Stimulated activated CD8-positive, alpha-beta memory T cell treated with anti-CD3 and anti-CD28 coated beads, Interleukin-15, amount 100 ng/mL, for 1 hour (primary cell): ENCODE measurements at places on chromosomes 3 and 15.

DNA sequence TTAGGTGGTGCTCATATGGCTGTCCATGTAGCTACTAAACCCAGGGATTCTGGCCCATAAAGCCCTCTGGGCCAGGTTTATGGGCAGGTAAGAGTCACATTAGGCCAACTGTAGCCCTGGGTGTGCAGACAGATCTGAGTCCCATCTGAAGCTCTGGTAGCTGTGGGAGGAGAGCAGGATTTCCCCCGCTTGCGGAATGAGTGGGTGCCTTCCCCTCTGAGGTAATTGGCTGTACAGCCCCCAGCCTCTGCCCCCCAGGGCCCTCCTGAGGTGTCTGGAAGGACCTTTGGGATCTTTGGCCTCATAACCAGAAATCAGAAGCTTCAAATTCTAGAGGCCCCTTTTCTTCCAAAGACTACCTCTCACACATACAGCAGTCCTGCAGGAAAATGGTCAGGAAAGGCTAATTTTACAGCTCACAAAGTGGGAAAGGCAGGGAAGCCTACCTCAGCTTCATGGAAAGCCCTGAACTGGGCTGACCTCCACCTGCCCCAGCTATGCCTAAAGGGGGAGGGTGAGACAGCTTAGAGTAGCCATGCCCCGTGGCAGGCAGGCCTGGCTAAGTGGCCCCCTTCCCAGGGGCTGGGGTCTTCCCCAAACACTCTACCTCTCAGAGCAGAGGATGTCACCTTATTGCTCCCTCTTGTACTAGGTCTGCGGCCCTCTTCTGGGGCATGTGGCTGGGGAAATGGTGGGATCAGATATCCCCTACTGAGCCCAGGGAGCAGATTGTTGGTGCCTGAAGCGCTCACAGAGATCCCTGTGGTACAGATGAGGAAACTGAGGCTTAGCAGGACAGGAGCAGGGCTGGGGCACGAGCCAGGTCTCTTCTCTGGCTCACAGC is 16.8 kb downstream of the HEMK1 start:
- no peak for DNase-seq

DNA sequence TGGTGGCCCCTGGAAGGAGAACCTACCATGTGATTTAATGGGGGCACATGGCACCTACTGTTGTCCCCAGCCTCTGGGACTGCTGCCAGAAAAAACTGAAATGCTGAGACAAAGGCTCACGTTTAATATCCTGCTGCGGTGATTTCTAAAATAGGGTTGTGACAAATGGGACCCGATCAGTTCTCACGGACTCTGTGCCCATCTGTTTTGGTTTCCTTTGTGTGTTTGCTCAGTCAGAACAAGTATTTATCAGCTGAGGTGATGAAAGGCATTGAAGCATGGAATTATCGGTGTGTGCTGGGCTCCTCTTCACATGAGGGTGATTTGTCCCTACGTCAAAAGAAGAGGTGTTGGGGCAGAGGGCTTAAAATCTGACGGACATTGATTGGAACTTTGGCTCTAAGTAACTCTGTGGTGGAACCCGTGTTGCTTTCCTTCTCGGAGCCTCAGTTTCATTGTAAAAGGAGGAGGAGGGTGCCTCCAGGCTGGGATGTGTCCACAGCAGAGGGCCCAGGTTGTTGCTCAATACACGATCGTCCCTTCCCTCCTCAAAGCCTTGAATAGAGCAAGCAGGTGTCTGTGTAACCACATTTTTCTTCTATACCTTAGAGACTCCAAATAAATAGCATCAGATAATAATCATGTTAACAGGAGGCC is 283.3 kb upstream of the RGMA start:
- DNase-seq = no peak

DNA sequence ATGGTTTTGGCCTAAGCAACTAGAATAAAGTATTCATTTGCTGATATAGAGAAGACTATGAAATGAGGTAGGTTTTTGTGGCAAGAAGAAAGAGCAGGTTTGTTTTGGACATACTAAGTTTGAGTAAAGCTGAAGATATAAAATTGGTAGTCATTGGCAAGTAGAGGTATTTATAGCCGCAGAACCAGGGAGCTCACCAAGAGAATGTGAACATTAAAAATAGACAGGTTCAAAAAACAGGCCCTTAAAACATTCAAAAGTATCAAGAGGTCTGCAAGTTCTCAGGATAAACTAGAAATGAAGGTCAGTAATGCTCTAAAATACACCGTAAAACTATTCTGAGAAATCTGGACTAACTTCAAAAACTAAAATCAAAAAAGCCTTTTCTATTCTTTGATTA is 240.7 kb downstream of the SCAPER start:
- no peak for DNase-seq

DNA sequence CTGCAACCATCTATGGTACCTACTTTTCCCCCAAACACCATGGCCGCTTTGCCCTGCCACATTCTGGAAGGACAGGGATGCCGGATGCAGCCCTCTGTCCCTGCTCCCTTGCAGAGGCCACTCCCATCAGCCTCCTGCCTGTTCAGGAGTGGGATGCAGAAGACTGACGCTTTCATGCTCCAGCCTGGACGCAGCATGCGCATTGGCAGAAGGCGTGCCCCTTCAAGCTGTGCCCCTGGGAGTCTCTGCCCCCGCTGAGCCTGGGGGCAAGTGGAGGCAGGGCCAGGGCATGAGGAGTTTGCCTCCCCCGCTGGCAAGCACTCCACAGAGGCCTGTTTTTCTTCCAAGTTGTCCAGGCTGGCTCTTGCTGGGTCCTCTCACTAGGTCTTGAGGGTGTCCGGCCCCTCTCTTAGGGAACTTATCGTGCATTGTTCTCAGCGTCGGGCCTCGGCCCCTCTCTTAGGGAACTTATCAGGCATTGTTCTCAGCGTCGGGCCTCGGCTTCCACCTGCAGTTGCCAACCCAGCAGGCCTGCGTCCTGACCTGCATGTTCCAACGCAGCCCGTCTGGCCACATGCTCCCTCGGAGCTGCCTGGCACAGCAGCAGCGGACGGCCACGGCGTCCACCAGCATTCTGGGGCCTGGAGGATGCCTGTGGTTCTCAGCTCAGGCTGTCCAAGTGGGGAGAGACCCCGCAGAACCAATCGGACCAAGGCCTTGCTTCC is 14.6 kb upstream of the SNRPA1 start:
- DNase-seq = no peak

DNA sequence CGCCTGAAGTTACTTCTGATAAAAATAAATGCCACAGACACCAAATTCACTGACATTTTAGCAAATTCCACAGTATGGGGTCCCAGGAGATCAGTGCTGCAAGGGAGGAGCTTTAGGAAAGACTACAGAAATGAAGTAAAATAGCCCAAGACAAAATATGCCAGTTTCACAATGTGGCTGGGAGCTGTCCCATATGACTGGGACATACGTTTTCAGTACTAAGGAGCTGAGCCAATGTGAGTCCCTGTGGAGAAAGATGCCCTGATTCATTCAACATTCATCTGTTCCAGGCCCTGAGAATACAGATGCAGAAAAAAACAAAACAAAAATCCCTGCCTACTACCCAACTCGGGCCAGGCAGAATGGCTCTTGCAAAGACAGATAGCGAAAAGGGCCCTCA is 63.4 kb upstream of the FAM174B start:
- DNase-seq = no peak

DNA sequence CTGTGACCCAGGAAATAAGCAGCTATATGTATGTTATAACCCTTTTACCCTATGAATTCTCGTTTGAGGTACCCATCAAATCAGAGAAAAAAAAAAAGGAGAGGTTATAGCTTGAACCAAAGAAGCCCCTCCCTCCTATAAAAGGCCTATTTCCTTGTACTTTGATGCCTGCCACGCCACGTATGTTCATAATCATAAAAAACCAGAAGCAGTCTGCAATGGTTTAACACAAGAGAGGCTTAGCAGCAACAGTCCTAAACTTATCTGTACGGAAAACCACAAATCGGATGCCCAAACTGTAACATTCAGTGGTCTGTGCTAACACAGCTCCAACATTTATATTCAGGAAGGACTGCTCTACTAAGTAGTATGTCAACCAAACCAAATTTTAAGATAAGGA is 21.2 kb downstream of the CCR8 start:
- no peak for DNase-seq

DNA sequence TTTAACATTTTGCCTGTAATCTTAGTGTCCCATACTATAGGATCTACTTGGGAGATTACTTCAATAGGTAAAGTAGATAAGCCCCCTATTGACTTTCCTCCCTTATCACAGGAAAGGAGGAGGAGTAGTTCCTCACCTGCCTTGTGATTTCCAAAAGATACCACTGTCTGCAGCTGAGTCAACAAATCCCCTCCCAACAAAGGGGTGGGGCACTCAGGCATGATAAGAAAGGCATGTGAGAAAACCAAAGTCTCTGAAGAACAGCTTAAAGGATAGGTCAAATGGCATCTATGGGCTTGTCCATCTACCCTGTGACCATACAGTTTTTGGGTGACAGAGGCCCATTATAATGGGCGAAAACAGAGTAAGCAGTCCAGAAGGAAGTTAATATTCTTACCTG is 71.3 kb upstream of the WNT7A start:
- DNase-seq = no peak

GRCh38 chr3:13266651-13267362 is 153.3 kb downstream of the NUP210 start:
- no peak for DNase-seq

DNA sequence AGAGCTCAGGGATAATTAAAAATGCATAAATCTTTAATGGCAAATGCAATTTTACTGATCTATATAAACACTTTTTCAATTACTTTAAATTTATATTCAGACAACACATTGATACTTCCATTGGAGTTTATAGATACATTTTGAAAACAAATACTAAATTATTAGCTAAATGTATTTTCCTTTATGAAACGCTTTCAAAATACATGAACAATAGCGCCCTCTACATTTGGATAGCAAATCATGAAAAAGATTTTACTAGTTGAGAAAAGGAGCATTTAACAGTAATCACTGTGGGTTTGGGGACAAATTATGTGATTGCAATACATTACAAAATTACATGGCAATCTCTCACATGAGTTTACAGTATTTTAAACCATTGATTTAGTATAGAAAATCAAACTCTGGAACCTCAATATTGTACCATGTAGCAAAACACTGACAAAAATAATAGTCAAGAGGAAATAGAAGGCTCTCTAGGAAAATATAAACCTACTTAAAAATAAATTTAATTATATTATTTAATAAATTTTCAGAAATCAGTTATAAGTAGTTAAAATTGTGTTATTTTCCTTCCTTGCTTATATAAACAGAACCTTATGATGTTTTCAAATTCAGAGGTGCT is 207.9 kb downstream of the ZIC1 start:
- no peak for DNase-seq

- no peak for DNase-seq
Observed at GRCh38 chr3:97389936-97390335, 374.6 kb upstream of the ARL6 start.

- DNase-seq = no peak
Observed at GRCh38 chr3:48655063-48655462, 7.6 kb downstream of the CELSR3 start.

- DNase-seq = no peak
Observed at GRCh38 chr3:172354931-172355499, 93.2 kb downstream of the GHSR start.

- DNase-seq = no peak
Observed at GRCh38 chr3:20060974-20061685, 20.9 kb downstream of the KAT2B start.

DNA sequence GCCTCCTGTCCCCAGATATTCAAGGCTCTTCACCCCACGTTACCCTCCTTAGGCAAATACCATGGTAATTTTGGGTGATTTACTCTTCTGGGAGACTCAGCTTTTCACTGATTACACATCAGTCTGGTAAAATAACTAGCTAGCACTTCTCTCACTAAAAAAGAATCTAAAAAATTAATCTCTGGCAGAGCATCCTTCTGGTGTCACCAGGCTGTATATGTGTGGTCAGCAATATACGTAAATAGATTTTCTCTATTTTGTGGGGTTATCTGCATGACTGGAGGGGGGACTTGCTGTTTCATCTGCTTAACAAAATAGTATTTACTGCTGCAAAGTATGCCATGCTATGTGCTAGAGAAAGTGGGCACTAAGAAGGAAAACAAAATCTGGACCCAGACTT is 45.1 kb downstream of the LRRC28 start:
- no peak for DNase-seq

DNA sequence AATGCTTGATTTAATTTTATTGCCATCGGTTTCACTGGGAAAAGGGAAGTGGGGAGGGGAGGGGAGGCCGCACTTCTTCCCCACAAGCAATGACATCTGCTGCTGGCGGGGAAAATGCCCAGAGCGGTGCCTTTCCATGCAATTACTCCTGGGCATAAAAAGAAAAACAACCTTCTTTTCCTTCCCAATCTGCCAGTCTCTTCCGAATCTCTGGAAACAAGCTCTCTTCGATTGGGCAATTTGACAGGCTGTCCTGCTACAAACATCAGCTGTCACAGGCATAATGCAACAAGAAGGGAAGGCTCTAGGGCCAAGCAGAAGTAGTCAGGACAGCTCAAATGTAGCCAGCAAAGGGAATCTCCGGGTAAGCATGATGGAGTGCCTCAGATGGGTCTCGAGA is 93.4 kb upstream of the STRIT1 start:
- DNase-seq = no peak

DNA sequence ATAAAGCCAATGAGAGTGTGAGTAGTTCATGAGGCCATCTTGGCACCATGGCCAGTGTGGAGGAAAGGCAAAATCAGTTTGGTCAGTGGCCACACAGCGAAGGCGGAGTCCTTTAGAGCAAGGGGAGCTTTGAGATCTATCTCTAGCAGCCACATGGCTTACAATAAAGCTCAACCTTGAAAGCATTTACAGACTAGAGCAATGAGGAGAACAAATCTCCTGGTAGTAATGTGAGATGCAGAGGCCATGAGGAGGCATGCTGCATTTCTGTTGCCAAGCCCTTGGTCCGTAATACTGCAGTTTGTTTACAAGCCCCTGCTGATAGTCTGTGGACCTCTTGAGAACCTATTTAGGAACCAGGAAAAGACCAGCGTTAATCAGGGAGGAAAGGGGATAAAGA is 381.5 kb upstream of the C2CD4B start:
- DNase-seq = no peak

DNA sequence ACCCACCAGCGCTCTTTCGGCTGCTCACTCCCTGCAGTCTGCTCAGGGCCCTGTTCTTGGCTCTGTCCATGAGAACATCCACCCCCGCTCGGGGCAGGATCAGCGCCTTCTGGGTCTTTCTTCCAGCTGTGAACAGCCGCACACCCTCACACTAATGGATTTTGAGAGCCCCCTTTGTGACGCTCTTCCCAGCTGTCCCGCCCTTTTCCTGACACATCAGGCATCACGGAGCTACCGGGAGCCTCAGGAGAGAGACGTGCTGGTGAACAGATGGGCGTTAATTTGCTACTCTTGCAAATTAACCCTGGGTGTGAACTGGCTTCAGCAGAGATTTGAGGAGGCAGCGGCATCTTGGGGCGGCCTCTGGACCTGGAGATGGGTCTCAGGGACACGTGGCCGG is 113.0 kb downstream of the TMEM266 start:
- no peak for DNase-seq

- no peak for DNase-seq
Observed at GRCh38 chr3:47380026-47380600, 708 bp upstream of the PTPN23 start.

DNA sequence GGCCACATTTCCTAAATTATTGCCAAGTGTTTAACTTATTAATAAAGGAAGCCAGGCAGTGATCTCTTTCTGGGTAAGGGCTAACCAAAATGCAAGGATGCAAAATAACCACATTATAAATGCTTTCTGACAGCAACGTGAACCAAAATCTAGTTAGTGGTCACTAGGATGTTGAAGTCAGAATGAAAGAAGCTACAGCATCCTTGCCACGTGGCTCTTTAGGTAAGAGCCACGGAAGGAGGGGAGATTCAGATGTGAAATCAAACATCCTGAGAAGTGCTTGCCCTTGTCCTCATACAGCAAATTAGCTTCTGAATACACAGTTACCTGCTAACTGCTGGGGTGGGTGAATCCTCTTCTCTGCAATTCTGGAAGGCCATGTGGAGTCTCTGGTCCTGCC is 246.2 kb downstream of the FEZF2 start:
- no peak for DNase-seq
